ENCODE measurements at places on chromosomes 1 and 21. TPM values are rescaled to one million over a fixed set of nuclear protein-coding genes. Genes with fewer than 3 reads are reported as not detected.

SON gene
- total RNA-seq = 89.9 TPM

CD1D gene
- total RNA-seq = 6.4 TPM

DMRTA2 gene
- 0.10 TPM for total RNA-seq

RNPEP gene
- total RNA-seq = 129 TPM

WNT3A gene
- 0.31 TPM for total RNA-seq

HUNK gene
- 3.2 TPM for total RNA-seq

NR0B2 gene
- total RNA-seq = not detected

TEDDM1 gene
- not detected for total RNA-seq

KRTAP13-2 gene
- total RNA-seq = not detected

SLC2A5 gene
- not detected for total RNA-seq

TMEM222 gene
- 41.0 TPM for total RNA-seq

WNT2B gene
- 0.14 TPM for total RNA-seq

TNFSF18 gene
- total RNA-seq = not detected

GRCh38 chr1:37764414-37764825 is 500 bp downstream of the EPHA10 start:
- DNase-seq = peak; percentile 93

DNA sequence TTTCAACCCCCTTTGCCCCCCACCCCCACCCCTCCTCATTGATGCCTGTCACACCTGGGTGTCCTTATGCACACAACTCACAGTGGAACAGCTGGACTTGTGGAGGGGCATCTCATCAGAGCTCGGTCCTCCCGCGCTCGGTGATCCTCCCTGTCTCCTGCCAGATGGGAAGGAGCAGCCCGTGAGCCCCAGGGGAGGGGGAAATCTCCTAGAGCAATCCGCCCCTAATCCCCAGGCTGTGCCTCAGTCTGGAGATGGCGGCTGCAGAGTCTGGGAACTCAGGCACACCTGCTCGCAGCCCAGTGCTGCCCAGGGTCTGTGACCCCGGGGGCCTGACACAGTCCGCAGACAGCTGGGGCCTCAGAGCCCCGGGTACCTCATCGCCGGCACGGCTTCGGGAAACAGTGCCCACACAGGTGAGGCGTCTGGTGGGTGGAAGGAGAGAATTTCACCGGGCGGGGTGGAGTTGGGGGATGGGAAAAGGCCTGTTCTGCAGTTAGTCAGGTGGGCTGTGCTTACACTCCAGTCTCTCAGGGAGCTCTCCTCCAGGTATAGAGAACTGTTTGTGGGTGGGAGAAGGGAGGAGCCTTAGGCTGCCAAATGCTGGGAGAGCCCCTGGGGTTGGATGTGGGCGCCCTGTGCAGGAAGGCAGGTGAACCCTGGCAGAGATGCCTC is 29.3 kb downstream of the TMCC2 start:
- DNase-seq = no peak

- DNase-seq = no peak
Measured at GRCh38 chr1:241842565-241842964, 5.4 kb upstream of the EXO1 start.

GRCh38 chr1:227893949-227894721 is 53.6 kb downstream of the WNT9A start:
- no peak for DNase-seq

- DNase-seq = peak; percentile 53
Measured at GRCh38 chr1:158019171-158019868, 25.9 kb downstream of the KIRREL1 start.

DNA sequence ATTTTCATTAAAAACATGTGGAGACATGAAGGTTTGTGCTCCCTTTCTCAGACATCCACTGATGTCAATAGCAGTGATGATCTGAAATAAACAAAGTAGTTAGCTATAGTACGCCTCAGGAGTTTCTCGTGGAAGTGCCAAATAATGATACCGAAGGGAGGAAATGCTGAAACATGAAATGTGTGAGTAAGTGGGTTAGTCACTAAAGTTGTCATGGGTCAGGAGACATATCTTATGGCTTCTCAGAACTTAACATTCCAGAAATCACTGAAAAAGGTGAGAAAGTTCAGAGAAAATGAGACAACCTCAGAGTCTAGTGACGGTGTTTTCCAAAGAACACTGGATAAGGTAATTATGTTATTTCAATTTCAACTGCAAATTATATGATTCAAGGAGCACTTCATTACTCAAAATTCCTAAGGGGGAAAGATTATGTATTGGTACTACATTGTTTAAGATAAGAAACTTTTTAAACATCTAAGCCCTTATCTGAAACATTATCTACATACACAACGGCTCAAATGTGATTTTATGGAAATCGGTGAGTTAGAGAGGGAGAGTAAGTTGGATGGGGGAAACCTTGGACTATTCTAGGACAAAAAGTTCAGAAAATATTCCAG is 20.6 kb downstream of the NIBAN1 start:
- no peak for DNase-seq

GRCh38 chr1:87106144-87106543 is 191.7 kb downstream of the HS2ST1 start:
- DNase-seq = no peak

- no peak for DNase-seq
Measured at GRCh38 chr1:159008744-159009188, 941 bp upstream of the IFI16 start.

DNA sequence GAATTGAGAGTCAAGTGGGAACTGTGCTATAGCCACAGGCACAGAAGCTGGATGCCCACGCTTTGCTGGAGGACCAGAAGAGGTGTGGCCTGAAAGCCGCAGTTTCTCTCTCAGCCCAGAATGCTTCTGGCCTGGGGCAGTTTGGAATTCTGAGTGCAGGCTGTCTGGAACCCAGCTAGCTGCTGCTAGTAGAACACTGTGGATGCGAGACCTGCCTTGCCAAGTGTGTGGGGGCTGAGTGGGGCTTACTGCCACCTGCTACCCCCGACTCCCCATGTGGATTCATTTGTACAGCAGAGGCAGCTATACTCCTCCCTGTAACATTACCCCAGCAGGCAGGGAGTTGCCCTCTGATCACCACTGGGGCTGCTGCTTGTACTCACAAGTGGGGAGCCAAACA is 12.2 kb downstream of the ADAMTS1 start:
- no peak for DNase-seq

DNA sequence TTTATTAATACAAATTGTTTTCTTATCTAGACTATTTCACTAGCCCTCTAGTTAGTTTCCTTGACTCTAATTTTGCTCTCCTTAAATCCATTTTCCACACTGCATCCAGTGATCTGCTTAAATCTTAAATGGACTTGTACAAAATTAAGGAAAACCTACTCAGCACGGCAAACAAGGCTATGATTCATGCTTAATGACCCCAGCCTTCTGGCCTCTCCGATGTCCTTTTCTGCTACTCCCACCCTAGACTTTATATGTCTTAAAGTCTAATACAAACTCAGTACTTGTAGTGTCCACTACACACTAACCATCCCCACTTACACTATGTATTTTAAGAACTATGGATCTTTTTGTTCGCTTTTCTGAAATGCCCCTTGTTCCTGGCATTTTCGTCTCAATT is 2.2 kb downstream of the TMED5 start:
- DNase-seq = no peak

DNA sequence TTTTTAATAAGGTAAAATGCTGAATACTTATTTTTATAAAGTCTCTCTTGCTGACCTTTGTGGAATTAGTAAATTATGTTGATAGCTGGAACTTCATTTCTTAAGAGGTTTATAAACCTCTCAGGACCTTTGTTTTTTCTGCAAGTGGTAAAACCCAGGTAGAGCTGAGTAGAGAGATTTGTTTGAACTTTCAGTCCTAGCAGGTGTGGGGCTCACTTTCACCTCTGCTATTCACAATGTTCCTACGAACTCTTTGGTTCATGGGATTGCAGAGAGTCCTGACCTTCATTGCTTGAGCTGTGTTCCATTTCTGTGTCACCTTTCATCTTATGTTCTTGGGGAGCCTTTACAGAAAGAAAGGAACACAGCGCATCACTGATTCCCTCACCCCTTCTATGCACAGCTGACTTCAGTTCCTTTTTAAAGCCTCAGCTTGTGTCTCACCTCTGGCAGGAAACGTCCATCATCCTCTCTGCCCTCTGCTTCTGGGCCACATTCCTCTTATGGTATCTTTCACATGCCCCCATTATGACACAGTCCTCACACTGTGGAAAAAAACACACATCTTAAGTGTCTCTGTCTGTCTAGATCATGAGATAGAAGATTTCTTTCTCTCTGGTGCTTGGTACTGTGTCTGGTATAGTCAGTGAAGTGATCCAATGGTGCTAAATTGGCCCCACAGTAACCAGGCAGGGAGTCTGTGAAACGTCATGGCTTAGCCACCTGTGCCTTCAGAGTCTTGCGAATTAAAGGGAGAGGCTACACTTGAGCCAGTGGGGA is 262.5 kb upstream of the B3GALT2 start:
- no peak for DNase-seq

GRCh38 chr21:46639489-46640386 is 4.3 kb downstream of the PRMT2 start:
- DNase-seq = no peak

GRCh38 chr1:209829716-209830115 is 1.9 kb downstream of the UTP25 start:
- DNase-seq = no peak

DNA sequence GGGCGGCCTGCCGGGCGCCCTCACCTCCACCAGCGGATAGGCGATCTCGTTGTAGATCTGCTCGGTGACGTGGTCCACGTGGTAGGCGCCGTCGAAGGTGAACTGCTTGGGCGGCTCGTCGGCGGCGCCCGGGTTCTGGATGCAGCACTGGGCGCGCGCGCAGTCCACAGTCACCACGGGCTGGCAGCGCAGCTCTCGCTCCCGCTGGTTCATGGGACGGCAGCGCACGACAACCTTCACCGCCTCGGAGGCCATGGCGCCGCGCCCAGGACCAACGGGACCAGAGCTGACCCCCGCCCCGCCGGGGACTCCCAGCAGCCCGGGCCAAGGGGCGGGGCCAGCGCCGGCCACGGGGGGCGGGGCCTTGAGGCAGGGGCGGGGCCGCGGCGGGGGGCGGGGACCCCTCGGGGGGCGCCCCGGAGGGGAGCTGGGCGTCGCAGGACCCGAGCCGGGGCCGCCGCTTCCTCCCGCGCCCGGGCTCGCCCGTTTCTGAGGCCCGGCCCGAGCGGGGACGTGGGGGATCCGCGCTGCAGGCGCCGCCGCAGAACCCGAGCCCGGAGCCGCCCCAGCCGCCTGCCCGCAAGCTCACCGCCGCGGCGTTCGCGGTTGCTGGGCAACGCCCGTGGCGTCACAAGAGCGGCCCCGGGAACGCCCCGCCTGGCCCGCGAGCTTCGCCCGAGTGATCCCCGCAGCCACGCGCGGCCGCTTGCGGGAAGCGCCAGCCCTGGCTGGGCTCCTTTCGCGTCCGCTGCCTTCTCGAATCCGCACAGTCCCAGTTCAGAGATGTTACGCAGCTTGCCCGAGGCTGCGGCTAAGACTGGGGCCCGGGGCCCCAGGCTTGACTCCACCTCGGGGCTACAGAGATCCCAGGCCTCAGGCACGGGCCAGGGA is at the start of gene KIF17:
KIF17 (minus strand) TSS at position 556 of the 891 bp plus-strand sequence; CDS start at position 255, 301 bp downstream.
- peak; percentile 95 for DNase-seq

- DNase-seq = peak; percentile 81
Measured at GRCh38 chr1:12014141-12014991, 4.9 kb upstream of the MIIP start.

DNA sequence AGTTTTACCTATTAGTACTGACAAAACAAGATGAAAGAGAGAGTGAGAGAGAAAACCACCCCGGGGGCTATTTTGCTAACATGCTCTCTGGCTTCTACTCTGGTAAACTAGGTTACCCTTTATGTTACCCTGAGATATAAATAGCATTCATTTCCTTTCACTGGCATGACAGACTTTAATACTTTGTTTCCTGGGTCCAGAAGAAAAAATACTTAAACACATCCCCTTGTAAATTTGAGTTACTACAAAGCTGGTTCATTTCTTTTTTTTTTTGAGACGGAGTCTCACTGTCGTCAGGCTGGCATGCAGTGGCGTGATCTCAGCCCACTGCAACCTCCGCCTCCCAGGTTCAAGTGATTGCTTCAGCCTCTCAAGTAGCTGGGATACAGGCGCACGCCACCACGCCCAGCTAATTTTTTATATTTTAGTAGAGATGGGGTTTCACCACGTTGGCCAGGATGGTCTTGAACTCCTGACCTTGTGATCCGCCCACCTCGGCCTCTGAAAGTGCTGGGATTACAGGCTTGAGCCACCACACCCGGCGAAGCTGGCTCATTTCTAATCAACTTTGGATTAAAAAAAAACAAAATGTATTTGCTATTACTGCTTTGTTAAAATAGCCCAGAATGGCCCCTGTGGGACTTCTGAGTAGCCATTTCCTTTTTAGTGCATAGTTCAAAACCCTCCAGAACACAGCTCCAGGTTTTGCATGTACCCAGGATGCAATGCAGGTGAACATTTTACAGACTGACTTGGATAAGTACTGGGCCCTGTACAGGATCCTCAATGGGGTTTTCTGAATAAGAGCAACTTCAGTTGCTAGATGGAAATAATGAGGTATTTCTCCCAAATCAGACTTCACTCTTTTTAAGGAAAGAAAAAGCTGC is 20.6 kb downstream of the INPP5B start:
- no peak for DNase-seq

- DNase-seq = no peak
Measured at GRCh38 chr1:156155756-156156510, 2.5 kb downstream of the SEMA4A start.

DNA sequence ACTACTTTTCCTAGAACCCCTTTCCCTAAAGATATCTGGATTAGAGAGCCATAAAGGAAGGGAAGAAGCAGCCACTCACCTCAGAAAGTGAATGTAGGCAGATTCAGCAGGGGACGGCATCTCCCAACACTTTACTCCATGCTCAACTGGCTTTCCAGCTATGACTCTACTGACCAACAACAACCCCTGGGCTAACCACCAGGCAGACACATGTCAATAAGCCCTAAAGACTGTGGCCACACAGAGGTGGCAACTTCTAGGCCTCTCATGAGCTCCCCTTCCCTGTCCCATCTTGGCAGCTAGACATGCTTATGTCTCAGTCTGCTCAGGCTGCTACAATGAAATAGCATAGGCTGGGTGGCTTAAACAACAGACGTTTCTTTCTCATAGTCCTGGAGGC is 214.0 kb upstream of the ZP4 start:
- DNase-seq = no peak

GRCh38 chr1:46495778-46496177 is 6.1 kb downstream of the DMBX1 start:
- DNase-seq = no peak

- no peak for DNase-seq
Measured at GRCh38 chr1:219928791-219929118, 398 bp upstream of the SLC30A10 start.
